ENCODE measurements at places on chromosomes 4 and X.

GRCh38 chrX:122625821-122626220, 558.3 kb upstream of the GRIA3 start:
- DNase-seq: no peak

DNA sequence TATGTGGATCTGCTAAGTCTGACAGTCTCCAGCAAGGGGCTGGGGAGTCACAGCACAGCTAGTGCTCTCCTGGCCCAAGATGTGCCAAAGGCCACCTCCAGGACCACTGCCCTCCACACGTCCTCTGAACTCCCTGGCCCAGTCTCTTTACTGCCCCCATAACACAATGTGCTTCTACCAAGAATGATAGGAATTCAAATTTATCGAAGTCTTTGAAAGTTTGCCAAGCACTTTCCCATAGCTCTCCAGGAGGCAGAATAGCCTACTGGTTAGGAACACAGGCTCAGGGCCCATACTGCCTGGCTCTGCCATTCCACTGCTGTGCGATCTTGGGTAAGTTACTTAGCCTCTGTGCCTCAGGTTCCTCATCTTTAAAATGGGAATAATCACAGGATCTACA, 86.7 kb downstream of the NHSL2 start:
- no peak for DNase-seq

DNA sequence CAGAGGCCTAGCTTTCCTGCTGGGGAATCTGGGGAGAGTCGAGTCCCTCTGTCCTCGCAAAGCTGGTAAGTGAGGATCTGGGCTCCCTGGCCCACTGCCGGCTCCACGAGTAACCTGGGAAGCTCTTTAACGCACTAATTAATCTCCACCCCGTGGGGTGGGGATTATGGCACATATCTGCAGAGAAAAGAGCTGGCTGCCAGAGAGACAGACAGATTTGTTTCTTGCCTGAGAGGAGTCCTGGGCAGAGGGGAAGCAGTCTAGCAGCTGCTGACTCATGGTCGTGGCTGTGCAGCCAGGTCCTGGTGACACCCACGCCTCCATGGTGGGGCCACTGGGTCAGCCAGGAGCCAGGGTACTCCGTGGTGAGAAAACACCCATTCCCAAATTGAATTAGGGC, 14.0 kb downstream of the SORCS2 start:
- DNase-seq: peak; percentile 42

DNA sequence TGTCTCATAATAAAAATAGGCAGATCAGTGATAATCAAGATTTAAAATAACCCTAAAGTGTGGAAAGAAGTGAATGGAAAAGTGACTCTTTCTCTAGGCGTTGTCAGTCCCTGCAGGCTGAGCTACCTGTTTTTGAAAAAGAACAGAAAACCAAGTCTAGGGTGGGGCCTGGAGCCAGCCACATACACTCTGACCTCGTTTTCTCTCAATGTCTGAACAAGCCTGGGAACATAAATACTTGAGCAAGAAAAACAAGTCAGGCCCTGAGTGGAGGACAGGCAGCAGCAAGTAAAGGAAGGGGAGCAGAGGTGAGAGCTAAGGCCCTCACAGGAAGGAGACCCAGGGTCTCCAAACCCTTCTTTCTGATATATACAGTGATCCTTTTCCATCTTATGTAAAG, 91.7 kb upstream of the HPF1 start:
- DNase-seq: no peak

- DNase-seq: no peak
These were observed 117.5 kb downstream of the TSPAN7 start for GRCh38 chrX:38678821-38679220.

- no peak for DNase-seq
These were observed 19.4 kb upstream of the SLC25A6 start for GRCh38 chrX:1411326-1411725.

- DNase-seq: no peak
These were observed 102.4 kb downstream of the CEP135 start for GRCh38 chr4:56051029-56051709.

- DNase-seq: no peak
These were observed 68.9 kb downstream of the HTRA3 start for GRCh38 chr4:8338351-8338961.

GRCh38 chr4:92184566-92184965, 119.2 kb upstream of the GRID2 start:
- no peak for DNase-seq

- no peak for DNase-seq
These were observed 43.0 kb downstream of the EIF2S3 start for GRCh38 chrX:24097741-24098260.

DNA sequence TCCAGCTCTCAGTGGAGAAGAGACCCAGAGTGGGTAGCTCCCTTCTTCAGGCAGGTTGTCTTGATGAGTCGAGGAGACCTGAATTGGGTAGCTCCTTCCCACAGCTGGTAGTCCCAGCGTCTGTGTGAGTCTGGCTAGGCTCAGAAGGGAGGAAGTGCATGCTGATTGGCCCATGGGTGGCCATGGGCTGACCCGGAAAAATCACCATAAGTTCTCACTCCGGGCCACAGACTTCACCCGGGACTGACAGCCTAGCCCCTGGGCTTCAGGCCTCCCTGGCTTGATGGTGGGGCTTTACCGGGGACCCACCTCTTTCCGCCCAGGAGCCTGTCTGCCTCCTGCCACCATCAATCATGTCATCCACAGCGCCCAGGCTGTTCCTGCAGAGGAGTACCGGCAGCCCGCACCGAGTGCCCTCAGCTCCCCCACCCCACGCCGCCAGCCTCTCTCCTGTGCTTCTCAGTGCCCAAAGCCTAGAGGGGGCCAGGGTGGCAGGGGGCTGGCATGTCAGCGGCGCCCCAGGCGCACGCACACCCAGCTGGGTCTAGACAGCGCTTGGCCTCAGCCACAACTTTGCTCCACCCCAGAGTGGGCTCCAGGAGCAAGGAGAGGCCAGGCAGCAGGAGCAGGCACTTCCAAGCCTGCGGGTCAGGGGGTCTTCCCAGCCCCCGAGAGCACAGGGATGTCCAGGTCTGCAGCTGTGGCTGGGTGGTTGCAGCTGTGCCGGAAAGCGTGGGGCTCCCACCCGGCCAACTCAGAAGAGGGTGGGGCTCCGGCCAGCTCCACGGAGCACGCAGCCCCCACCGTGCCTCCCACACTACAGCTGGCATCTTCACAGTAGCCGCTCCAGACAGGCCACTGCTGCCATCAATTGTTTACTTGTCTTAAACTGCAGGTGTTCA, 16.1 kb upstream of the SAT1 start:
- no peak for DNase-seq

- DNase-seq: no peak
These were observed 9.8 kb upstream of the ARX start for GRCh38 chrX:25025615-25026014.

DNA sequence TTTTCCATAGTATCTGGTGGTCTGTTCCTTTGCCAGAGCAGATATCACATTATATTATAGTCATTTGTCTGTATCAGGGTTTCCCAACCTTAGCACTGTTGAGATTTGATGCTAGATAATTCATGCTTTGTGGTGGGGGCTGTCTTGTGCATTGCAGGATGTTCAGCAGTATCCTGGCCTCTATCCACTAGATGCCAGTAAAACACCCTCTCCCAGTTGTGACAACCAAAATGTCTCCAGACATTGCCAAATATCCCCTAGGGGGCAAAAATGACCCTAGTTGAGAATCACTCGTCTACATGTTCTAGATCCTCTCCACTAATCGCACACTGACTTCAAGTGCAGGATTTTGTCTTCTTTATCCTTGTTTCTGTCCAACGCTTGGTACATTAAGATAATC, 160.8 kb downstream of the FANCB start:
- no peak for DNase-seq

GRCh38 chrX:40078489-40079227, 19.1 kb downstream of the BCOR start:
- no peak for DNase-seq

- no peak for DNase-seq
These were observed 66.0 kb downstream of the CBLL2 start for GRCh38 chrX:22338740-22339139.

DNA sequence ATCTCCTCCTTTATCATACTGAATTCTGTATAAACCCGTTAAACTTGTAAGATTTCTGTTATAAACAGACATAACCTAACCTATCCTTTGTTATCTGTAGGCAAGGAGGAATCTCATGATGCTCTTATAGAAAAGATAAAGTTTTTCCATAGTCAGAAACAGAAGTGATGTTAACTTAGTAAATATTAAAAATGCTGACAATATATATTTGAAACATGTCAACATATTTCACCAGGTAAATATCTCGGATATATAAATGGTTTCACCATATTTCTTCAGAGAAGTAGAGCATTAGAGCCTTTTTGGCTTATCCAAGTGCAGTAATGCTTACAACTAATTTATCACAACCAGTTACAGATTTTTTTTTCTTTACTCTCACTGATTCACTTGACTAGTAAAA, 625.9 kb downstream of the PDHA2 start:
- no peak for DNase-seq

DNA sequence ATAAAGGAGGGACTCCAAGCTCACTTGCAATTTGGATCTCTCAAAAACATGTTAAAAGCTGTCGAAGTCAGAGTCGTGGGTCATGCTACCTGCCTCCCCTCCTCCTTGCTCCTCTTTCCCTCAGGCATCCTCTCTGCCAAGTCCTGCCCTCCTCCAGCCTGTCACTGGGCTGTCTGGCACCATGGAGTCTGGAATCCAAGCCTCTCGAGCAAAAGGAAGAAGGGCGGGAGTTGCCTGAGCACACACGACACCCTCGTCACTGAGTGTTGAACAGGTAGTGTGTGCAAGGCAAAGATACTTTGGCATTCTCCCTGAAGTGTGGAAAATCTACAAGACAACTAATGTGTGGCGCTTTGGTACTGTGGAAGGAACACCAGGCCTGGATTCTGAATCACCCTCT, 62.2 kb downstream of the HAUS3 start:
- DNase-seq: no peak

- DNase-seq: no peak
These were observed 14.5 kb downstream of the ARHGAP24 start for GRCh38 chr4:85489273-85489981.

- no peak for DNase-seq
These were observed 101.5 kb upstream of the CXXC4 start for GRCh38 chr4:104596189-104596588.

DNA sequence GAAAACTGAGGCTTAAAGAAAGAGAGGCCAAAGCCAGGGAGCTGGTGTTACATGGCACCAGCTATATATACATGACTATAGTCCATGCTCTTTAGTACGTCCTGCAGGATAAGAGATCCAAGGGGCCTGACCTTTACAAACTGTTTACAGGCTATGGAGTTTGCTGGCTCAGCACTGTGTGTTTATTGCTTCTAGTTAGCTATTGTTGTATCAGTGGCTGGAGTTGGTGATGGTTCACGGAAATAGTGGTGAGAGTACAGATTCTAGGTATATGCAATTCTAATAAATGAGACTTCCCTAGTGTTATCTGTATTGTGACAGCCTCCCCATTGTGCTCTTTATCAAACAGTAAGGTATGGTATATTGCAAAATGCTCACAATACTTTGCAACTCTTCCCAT, 46.5 kb downstream of the REPS2 start:
- DNase-seq: no peak

DNA sequence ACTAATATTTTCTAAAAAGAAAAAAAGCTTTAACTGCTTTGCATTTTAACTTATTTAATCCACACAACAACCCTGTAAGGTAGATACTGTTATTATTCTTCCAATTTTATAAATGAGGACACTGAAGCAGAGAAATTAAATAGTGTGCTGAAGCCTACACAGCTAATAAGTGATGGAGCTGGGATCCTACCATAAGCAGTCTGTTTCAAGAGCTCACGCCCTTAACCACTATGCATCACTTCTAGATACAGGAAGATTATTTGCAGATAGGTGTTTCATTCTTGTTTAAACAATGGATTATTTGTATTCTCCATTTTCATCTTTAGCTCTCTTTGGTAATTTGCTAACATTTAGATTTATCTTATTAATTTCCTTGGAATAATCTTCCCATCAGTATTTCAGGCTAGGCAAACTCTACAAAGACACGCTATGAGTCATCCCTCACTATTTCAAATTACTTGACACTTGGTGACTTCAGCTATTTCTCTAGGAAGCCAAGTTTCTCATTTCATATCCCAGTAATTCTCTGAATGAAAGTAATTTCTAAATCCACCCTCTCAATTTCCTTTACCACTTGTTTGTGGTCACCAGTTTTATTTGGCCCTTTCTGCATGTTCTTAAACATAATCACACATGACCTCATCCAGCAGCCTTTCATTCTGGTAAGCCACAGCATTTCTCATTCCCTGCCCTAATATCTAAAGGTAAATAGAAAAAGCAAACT, 67.3 kb downstream of the ASB9 start:
- no peak for DNase-seq

DNA sequence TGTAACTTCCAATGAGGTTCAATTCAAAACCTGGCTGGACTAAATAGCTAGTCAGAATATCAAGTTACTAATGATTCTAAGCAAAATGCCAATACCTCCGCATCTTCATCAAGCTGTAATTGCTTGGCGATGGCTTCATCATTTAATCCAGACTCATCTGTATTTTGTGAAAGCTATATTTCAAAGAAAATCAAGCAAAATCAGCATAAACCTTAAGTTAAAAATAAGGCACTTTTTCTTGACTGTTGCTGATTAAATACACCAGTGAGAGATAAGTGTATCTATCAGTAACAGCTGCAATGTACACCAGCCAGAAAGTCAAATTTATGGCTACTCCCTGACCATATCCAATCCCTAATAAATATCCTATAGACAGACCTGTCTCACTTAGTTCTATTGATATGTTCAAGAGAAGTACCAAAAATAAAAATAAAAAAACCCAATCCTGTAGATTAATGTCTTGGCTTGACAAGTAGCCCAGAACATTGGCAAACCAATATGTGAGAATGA, 39.6 kb downstream of the RFC1 start:
- DNase-seq: no peak

GRCh38 chr4:28886934-28887333, 1833.2 kb upstream of the PCDH7 start:
- no peak for DNase-seq

GRCh38 chr4:181661090-181661489, 582.1 kb upstream of the TENM3 start:
- DNase-seq: no peak

- no peak for DNase-seq
These were observed 71.3 kb downstream of the STIM2 start for GRCh38 chr4:26931966-26932365.

DNA sequence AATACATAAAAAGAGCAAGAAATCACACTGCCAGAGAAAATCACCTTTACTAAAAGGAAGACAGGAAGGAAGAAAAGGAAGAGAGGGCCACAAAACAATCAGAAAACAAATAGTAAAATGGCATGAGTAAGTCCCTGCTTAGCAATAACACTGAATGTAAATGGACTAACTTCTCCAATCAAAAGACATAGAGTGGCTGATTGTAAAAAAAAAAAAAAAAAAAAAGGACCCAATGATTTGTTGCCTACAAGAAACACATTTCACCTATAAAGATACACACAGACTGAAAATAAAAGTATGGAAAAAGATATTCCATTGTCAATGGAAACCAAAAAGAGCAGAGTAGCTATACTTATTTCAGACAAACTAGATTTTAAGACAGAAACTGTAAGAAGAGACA, 12.6 kb downstream of the CENPU start:
- DNase-seq: no peak

DNA sequence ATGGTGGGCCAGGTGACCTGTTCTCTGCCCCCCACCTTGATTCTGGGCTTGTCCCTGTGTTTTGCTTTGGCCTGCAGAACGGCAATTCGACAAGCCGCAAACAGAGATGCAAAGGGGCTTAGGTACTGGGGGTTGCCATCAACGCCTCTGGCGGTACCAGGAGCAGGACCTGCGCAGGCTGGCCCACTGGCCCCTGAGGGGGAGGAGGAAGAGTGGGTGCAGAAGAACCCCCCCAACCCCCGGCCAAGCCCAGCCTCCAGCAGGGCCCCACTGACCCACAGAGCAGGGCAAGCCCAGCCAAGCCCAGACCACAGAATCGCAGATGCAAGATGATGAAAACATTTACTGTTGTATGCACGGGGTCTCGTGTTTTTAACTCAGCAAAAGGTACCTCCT, 89.4 kb downstream of the PPP2R2C start:
- DNase-seq: no peak
